ENCODE measurements at places on chromosomes 3 and 15.
A peak's percentile ranks its signal among the peaks of the same experiment; 100 is the strongest.

DNA sequence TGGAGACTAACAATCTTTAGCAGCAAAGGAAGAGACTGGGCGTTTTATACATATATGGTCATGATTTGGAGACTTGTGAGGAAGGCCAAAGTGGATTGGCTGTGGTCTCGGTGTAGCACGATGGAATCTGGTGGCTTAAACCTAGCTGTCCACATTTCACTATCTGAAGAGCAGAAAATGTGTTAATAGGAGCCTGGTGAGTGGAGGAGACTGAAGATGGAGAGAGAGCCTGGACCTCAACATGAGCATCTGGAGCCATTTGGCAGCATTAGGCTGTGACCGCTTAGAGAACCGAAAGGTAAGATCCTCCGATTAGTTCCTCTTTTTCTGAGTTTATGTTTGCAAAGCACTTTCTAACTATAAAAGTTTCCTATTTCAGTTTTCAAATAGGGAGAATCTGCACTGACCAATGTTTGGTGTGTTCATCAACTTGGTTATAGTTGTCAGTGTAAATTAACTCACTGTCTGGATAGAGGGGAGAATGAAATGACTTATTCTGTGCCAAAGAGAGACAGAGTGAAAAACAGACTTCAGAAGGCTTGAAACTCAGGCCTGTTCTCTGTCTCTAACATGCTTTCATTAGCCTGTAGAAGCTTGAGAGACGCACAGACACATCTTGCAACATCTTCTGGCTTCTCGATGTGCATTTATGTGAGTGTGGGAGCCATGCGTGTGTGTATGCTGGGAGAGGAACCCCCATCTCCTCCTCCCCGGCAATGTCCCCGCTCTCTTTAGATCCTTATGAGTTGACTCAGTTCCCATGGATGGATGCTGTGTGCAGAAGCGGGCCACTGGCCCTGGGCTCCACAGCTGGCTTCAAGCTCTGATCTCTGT, 244.7 kb upstream of the TBL1XR1 start:
- no peak for DNase-seq

DNA sequence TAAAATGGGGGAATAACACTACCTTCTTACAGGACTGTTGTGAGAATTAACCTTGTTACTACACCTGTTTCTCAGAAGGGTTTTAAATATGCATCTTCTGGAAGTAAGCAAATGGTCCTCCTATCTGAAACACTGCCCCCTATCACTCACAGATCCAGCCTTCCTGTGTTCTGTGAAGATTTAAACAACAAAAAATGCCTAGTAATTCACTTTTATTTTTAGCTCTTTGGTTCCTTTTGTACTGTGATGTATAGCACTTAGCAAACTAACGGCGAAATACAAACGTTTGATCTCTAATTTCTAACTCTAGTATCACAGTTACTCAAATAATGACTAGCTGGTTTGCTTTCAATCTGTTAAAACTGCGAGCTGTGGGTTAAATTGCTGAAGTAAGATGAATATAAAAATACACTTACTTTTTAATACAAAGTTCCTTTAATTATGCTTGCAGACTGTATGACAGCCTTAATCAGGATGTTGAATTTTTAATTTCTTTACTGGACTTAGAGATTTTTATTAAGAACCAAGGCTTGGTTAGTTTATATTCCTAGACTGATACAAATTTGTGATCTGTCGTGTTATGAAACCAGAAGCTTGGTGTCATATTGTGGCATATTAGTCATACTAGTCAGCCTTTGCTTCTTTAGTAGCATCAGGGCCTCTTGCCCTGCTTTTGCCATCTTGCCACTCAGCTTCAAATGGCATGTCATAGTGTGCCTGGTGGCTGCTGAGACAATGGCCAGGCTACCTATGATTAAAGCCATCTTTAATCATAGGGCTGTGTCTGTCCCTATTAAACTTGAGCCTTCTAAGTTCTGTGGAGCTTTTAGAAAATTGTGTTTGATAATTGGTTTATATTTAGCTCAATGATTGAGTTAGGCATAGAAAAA, 9.2 kb downstream of the EIF3J start:
- DNase-seq: no peak

DNA sequence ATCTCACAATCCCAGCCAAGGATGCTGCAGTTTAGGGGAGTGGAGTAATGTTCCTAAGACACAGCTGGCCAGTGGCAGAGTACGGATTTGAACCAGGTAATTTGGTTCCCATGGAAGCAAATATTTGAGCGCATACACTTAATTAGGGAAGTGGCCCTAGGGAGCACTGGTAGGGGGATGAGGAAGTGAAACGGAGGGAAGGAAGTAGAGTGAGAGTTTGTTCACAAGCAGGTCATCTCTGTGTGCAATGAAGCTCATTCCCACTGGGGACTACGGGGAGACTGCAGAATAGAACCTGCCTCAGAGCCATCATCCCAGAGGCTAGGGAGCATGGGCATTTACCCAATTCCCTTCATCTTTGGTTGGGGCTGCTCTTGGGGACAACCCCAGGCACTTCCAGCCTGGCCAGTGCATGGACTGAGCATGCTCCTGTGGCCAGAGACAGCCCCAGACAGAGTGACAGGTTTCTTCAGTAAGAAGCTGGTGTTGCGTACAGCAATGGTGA, 317.2 kb upstream of the PROK2 start:
- DNase-seq: no peak

GRCh38 chr15:39919411-39919747, 687 bp downstream of the GPR176 start:
- DNase-seq: no peak

GRCh38 chr15:67303490-67304363, 49.1 kb downstream of the IQCH start:
- DNase-seq: peak; percentile 8

- DNase-seq: no peak
Observed at GRCh38 chr3:23396746-23397145, 193.6 kb downstream of the UBE2E2 start.

DNA sequence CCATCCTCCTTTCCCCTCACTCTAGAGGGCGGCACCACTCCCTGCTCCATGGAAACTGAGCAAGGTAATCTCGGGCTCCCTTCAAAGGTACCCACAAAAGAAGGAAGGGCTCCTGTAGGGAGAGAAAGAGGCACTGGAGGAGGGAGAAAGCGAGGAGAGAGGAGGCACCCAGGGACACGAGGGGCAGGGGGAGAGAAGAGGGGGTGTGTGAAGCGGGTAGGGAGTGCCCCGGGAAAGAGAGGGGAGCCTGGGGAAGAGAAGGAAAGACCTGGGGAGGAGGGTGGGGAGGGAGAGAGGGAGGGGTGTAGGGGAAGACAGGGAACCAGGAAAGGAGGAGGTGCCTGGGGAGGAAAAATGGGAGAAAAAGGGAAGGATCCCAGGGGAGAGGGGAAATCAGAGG, 523 bp downstream of the VILL start:
- DNase-seq: no peak

DNA sequence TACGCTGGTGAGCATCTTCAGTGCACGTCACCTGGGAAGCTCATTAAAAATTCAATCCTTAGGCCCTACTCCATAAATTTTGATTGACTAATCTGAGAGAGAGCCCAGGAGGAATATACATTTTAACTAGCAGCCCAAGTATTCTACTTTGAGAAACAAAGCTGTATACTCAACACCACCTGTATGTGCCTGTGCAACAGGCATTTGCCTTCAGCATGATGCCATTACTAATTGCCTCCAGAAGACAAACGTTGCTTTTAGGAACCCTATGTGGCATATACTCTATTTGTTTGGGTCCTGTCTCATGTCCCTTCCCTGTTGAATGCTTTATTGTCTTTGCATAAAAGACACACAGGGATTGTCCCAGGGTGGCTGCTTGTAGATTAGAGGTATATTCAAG, 7.7 kb downstream of the ASTE1 start:
- DNase-seq: no peak

- no peak for DNase-seq
Observed at GRCh38 chr3:123713211-123713610, 128.4 kb upstream of the HACD2 start.

DNA sequence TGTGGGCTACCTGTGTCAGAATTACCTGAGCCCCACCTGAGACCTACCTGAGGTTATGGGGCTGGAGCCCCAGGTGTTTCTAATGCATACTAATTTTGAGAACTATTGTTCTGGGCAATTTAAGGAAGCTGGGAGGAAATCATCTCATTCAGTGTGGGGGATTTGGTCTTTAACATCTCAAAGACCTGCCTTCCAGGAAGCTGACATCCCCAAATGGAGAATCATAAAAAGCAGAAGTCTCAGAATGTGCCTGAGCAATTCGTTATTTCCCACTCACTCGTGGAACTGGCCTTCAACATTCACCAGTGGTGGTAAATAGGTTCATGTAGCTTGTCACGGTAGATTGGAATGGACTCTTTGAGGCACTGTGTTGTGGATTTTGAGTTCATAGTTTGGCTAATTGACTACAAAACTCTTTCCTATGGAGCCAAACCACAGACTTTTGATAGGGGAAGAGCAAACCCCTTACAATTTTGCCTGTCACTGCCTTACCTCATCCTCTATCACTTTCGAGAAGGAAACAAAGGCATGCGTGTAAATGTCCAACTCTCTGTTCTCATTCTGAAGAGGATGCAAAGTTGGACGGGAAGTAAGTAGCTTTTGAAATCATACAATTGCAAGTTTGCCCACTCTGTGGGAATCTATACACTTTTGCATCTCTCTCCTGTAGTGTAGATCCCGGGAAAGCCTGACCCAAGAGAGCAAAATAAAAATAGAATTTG, 521.0 kb upstream of the MDFIC2 start:
- no peak for DNase-seq

DNA sequence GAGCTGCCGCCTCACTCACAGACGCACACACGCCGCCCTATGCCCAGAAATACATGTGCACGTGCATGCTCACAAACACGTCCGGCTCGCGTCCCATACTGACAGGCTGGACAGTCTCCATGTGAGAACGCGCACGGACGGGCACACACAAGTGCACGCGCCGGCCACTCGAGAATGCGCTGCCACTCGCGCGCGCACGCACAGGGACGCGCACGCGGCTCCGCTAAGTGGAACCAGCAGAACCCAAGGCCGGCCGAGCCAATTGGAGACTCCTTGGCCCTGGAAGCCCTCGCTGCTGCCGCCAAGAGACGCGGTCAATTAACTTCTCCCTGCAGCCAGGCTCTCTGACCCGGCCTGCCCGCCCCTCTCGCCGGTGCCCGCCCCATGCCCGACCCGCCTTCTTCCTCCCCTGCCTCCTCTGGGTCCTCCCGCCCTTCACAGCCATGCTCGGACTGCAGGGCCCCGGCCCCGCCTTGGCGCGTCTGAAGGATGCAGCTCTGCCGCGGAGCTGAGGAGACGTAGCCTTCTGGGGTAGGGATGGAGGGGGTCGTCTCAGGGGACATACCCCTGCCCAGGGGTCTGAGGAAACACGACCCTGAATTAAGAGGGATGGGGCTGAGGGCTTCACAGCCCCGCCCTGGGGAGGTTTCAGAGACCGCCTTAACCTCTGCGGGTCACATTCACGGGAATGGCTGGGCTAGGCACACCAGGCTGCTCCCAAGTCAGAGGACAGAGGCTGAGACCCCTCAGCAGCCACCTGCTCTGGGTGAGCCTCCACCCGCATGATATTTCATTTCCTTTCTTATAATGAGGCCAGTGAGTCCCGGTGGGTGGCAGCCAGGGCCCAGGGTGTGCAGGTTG, 15.0 kb downstream of the PTH1R start:
- DNase-seq: no peak

GRCh38 chr15:74724570-74725224, 631 bp downstream of the CYP1A1 start:
- no peak for DNase-seq

DNA sequence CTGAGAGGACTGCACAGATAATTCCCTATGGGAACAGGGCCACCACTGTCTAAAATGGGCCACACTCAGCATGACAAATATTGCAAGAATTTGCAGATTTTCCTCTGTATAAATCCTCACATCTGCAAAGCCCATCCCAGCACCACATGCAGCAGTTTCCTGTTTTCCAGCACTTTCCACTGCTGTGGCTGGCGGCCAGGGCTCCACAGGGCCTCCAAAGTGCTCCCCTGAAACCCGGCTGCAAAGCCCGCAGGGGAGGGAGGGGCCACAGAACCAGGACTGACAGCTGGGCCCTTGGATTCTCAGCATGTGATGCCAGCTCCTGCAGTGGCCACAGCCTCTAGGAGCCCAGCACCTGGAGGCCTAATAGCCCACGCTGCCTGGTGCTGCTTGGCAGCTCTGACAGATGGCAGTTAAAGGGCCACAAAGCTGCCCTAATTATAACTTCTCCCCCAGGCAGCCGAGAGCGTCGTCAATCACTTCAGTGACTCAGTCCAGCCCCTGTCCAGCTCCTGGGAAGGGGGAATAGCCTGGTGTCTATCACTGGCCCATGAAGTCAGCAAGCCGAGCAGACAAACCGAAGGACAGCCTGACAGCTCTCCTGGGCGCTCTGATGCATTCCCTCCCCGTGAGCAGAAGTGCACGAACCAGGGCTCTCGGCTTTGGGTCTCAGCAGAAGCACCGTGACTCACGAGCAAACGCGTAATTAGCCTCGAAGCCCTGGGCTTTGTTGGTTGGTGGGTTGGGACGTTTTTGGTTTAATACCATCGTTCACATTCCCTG, 4.7 kb downstream of the LRRC15 start:
- no peak for DNase-seq

- no peak for DNase-seq
Observed at GRCh38 chr3:110567029-110567428, 504.6 kb upstream of the NECTIN3 start.

DNA sequence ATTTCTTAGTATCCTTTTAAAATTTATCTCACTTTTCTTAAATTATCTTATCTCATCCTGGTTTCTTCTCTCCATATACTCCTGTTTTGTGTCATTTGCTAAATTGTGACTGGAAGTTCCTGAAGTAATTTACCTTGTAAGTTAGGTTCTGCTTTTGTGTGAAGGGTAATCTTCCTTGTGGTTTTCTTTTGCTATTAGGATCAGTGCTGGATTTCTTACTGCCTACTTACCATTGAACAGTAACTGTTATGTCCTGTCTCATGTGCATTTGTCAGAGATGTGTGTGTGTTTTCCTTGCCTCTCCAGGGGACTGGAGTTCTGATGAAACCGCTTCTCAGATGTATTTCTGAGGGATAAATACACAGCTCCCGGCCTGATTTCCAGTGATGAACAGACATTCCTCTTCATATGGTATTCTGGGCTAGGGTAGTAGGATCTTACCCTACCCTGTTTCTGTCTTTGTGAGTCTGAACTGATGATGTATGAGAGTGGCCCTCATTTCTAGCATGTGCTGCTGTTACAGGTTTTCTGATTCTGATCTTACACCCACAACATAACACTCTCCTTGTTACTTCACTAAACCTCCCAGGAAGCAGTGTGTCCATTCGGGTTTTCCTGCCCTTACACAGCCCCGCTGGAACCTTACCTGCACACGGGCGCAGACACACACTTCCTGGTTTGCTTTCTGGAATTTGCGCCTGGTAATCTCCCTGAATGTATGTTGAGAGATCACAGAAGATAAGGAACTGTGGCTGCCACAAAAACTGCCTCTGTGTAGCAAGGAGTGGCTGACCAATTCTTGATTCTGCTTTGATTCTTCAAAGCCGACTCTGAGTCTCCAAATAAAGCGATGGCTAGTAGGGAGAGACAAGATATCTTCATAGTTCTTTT, 14.7 kb downstream of the PAK2 start:
- no peak for DNase-seq

GRCh38 chr3:123084738-123085237, 18.0 kb downstream of the PDIA5 start:
- DNase-seq: no peak

- no peak for DNase-seq
Observed at GRCh38 chr3:50302095-50303012, 1.0 kb downstream of the HYAL1 start.

All from T follicular helper cell (primary cell).